ENCODE measurements at places on chromosomes 3 and 15. TPM values are rescaled to one million over a fixed set of nuclear protein-coding genes. Genes with fewer than 3 reads are reported as not detected.

Gene SLC24A1
- total RNA-seq: 8.0 TPM

Gene EPHB1
- 0.98 TPM for total RNA-seq

Gene ARHGEF26
- 0.14 TPM for total RNA-seq

Gene TTLL13
- 0.46 TPM for total RNA-seq
